ENCODE measurements at places on chromosomes 1 and 21.
A peak's percentile ranks its signal among the peaks of the same experiment; 100 is the strongest.

GRCh38 chr21:41326414-41327080 is 9.9 kb downstream of the FAM3B start:
- no peak for DNase-seq

DNA sequence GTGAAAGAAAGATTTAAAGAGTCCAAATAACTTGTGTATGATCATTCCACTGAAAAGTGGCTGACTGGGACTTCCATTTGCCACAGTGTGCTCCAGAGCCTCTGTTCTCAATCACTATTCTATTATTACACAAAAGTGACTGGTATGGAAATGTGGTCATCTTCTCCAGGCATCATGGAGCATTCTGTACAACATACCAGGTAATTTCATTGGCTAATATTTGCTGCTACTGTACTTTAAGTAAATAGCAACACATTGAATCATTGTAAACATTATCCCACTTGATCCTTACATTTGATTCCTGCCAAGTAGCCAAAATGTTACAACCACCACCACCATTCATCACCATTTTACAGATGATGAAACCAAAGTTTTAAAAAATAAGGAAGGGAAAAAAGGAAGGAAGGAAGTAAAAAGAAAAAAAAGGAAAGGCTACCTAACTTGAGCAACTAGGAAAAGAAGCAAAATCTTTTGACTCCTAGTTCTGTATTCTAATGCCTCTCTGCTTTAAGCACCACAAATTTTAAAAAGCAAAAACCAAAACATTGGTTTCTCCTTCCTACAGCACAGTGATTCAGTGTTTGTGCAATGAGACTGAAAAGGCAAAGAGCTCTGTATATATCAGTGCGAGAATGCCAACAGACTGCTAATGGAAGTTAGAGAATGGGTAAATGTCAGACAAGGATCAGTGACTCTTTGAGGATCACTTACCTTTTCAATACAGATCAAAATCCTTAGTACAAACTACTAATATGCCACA is 361.4 kb upstream of the PTBP2 start:
- no peak for DNase-seq

DNA sequence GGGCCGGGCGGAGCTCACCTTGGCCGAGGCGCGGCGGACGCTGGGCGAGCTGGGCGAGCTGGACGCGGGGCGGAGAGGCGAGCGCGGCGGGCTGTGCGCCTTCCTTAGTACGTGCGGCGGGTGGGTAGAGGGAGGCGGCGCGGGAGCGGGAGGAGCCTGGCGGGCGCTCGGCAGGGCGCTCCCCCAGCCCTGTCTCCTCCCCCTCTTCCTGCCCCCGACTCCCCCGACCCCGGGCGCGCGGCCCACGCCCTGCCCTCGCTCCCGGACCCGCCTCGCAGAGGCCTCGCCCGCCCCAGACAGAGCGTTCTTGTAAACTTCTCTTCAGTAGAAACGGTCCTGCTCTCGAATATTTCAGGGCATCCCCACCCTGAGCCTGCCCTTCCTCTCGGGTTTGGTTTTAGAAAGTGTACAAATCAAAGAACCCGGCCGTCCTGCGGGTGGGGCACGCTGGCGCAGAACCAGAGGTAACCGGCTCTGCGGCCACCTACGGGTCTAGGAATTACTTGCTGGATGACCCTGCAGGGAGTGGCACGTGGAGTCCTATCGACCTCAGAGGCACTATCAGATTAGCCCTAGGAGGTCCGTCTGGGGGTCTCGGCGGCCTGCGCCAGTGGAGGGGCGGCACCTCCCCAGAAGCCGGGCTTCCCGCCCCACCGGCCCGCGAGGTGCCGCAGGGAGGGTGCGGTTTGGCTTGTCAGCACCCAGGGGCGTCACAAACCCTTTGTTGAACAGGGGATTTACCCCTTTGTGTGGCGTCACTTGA is at the start of gene S100A10:
Gene S100A10, minus strand, starts transcription at position 126 of the 763 bp plus-strand sequence. CDS start 7,629 bp downstream, outside the sequence.
- DNase-seq: peak; percentile 43

- DNase-seq: no peak
Measured at GRCh38 chr1:115323366-115324004, 14.6 kb downstream of the NGF start.

GRCh38 chr1:223474804-223475203 is 81.6 kb downstream of the CCDC185 start:
- no peak for DNase-seq

DNA sequence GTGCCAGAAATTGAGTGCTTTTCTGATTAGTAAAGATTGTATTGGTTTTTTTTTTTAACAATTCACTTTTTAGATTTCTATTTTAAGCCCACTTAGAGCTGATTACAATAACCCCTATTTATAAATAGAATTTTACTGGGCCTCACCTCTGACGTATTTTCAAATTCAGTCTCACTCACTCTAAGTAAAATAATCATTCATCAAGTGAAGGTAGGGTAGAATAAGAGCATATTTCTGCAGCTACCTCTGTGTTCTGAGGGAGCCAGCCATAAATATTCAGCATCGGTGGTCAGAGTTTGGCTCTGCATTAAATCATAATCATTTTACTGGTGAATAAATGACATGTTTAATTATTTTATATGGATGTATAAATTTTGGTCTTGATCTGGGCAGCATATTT is 95.8 kb upstream of the UBE2U start:
- DNase-seq: no peak

- DNase-seq: no peak
Measured at GRCh38 chr21:23524685-23525084, 2082.6 kb downstream of the MRPL39 start.

DNA sequence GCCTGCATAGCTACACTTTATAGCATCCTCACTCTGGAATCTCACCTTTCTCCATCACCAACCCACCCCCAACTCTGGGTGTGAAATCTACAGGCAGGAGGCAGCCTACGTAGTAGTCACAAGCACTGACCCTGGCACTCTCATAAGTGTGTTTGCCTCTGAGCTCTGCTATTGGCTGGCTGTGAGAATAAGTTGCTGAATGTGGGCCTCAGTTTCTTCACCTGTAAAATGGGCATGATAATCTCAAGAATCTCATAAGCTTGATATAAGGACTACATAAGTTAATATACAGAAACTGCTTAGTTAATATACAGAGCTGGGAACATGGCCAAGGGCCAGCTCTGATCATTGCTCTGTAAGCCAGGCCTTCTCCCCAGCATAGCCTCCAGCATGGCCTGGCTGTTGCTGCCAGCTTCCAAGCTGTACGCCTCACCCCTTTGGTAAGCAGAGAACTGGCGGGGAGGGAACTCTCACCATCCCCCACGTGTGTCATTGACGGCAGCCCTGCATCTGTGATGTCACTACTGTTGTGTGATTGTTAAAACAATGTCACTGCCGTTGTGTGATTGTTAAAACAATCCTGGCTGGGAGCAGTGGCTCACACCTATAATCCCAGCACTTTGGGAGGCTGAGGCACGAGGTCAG is 53.3 kb downstream of the SYF2 start:
- no peak for DNase-seq

DNA sequence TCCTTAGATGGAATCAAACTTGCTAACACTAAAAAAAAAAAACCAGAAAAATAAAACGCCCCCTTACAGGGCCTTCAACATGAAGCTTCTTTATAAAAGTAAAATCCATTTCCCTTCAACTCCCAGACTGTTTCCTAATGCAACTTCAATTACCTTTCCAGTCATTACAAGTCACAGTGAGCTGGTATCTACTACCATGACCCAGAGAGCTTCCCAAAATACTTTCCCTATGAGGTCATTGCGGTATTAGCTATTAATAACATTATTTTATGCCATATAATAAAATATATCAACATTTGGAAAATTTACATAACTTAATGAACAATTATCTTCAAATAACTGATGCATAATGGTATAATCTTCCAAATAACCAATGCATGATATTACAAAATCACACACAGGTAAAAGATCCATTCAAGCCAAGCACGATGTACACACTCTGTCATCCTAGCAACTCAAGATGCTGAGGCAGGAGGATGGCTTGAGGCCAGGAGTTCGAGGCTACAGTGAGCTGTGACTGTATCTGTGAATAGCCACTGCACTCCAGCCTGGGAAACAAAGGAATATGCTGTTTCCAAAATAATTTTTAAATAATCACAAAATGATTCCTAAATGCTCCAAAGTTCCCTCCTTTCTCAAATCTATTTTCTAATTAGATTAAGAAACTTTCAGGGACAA is 24.1 kb downstream of the EIF4G3 start:
- DNase-seq: no peak

DNA sequence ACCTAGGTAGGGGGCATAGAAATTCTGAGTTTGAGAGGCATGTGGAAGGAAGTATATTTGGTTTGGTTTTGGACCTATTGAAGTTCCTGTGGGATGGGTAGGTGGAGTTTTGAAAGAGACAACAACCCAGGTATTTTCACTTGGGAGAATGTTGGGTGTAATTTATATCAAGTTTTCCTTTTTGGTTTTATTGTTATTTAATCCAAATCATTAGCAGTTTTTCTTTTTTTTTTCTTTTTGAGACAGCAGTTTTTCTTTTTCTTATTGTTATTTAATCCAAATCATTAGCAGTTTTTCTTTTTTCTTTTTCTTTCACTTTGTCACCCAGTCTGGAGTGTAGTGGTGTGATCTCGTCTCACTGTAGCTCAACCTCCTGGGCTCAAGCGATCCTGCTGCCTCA is 30.1 kb downstream of the RNF11 start:
- no peak for DNase-seq

GRCh38 chr1:26771285-26771642 is 16.5 kb upstream of the PIGV start:
- DNase-seq: no peak

- DNase-seq: no peak
Measured at GRCh38 chr1:167430134-167430848, 88.0 kb downstream of the CD247 start.

DNA sequence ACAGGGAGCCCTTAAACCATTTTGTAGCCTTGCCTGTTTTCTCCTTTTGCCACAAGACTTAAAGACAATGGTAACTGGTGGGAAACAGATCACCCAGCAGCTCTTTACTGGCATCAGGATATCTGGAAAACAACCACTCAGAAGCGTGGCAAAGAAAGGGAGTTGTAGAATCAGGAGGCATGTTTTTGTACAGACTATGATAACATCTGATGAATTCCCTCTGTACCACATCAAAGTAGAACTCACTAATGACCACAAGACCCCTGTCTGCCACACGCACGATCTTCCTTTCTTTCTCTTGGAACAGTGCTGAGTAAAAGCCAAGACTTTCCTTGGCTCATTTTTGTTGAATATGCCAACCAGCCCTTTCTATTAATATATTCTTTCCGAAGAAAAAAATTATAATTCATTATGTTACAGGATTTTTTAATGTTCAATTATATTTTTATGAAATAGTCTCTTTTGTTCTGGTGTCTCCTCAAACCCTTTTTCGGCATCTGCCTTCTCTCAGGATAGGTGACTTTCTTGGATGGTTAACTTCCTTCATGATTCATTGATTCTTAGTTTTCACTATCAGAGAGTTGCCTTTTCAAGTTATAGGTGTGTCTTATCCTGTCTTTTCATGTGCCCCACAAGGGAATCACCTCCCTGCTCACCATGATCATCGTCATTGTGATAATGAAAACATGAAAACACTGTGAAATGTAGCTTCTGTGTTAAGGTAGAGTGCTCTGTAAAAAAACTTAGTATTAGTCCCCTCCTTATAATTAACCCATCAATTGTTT is 7.9 kb upstream of the PHGDH start:
- DNase-seq: no peak

- DNase-seq: no peak
Measured at GRCh38 chr1:58575551-58576324, 1.3 kb downstream of the TACSTD2 start.

GRCh38 chr1:246281639-246282038 is 225.4 kb downstream of the SMYD3 start:
- no peak for DNase-seq

- no peak for DNase-seq
Measured at GRCh38 chr1:35190784-35191183, 2.2 kb downstream of the SFPQ start.

DNA sequence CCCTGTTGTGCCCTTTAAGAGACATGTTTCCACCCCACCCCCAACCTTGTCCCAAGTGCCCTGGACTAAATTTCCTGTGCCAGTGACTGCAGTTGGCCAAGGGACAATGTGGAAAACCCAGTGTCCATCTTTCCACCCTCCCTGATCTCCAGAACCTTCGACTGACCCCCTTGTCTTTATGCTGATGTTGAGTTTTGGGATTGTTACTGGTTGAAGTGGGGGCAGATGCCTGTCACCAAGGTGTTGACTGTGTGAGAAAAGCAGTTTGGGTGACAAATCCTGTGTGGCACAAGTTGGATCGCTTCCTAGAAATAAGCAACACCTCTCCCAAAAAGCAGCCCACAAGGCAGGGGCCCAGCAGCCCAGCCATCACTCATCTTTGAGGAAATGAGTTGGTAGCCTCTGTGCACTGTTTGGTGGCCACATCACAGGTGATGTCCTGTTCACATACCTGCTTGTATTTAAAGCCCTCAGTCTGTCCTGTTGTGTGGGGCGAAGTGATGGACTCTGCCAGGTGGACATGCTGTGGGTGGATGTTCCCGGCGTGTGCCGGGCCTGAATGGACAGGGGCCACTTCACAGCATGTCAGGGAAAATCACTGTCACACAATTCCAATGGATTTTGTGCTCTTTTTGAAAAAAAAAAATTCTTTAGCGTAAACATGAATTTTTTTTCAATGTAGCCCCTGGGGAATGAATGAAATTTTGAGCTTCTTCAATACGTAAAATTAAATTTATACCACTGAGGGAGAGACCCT is 6.6 kb upstream of the MIIP start:
- DNase-seq: no peak

- peak; percentile 52 for DNase-seq
Measured at GRCh38 chr1:157073944-157074685, 25.5 kb downstream of the ETV3L start.

DNA sequence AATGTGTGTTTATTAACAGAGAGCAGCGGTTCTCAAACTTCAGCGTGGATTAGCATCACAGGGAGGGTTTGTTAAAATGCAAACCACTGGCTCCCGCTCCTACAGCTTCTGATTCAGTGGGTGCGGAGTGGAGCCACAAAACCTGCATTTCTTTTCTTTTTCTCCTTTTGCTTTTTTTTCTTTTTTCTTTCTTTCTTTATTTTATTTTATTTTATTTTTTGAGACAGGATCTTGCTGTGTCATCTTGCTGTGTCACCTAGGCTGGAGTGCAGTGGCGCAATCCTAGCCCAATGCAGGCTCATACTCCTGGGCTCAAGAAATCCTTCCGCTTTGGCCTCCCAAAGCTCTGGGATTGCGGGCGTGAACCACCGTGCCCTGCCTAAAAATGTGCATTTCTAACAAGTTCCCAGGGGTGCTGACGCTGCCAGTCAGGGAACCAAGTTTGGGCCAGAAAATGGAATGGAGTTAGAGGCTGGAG is 20.9 kb upstream of the SLC1A7 start:
- no peak for DNase-seq

- no peak for DNase-seq
Measured at GRCh38 chr1:22471078-22471477, 19.4 kb downstream of the ZBTB40 start.

Measured in dorsolateral prefrontal cortex (tissue), 122 donors.